ENCODE measurements at places on chromosomes 3 and 15. TPM values are rescaled to one million over a fixed set of nuclear protein-coding genes. Genes with fewer than 3 reads are reported as not detected.

The DUOXA2 gene
- 0.33 TPM for total RNA-seq

The GPR87 gene
- not detected for total RNA-seq

The SYNPR gene
- total RNA-seq: not detected

The CCDC13 gene
- total RNA-seq: 2.3 TPM

The ACKR4 gene
- total RNA-seq: 2.5 TPM

The CPNE4 gene
- not detected for total RNA-seq

The GRK7 gene
- total RNA-seq: 0.15 TPM

The TP63 gene
- 47.7 TPM for total RNA-seq

The SRPRB gene
- 35.1 TPM for total RNA-seq

The ZNF662 gene
- 8.2 TPM for total RNA-seq

DNA sequence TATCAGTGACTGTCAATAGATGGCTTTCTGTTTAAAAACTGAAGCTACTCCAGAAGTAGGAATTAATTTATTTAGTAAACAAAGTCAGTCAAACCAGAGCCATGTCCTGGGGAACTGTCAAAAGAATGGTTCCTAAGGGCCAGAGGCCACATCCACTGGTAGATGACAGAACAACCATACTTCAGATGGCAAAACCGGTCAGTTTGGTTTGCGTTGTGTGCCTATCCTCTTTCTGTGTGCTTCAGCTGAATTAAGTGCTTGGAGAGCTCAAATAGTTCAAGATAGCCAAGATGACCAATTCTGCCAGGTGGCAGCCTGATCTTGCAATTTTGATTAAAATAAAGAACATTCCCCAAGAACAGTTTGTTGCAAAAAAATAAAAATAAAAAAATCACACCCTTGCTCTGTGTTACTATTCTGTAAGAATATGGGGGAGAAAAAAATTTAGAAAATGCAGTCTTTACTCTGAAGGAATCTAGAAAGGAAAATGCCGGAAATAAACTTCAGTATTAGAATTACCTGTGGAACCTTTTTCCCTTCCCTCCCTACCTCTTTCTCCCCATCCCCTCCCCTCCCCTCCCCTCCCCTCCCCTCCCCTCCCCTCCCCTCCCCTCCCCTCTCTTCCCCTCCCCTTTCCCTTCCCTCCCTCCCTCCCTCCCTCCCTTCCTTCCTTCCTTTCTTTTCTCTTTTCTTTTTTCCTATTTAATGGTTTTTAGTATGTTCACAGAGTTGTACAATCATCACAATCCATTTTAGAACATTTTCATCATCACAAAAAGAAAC, 2.5 kb downstream of the MAP3K13 start:
- peak; percentile 57 for DNase-seq

DNA sequence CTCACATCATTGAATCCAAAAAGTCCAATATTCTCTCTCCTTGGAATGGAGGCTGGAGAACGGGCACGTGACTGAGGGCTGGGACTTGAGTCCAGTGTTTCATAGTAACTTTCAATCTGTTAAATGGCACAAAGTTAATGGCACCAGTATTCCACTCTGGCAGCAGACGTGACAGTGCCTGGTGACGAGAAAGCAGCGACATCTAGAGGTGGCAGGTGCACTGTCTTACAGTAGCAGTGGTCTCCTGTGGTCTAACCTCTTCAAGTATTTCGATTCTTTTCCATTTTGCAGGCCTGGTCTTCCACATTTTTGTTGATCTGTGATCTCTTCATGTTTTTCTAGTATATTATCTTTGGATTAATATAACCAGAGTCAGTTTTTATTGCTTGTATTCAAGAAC, 107.1 kb downstream of the OXSM start:
- DNase-seq: no peak

- no peak for DNase-seq
Observed at GRCh38 chr15:101170568-101171350, 81.1 kb downstream of the CHSY1 start.

GRCh38 chr3:148077965-148078364, 619.7 kb upstream of the AGTR1 start:
- DNase-seq: no peak

DNA sequence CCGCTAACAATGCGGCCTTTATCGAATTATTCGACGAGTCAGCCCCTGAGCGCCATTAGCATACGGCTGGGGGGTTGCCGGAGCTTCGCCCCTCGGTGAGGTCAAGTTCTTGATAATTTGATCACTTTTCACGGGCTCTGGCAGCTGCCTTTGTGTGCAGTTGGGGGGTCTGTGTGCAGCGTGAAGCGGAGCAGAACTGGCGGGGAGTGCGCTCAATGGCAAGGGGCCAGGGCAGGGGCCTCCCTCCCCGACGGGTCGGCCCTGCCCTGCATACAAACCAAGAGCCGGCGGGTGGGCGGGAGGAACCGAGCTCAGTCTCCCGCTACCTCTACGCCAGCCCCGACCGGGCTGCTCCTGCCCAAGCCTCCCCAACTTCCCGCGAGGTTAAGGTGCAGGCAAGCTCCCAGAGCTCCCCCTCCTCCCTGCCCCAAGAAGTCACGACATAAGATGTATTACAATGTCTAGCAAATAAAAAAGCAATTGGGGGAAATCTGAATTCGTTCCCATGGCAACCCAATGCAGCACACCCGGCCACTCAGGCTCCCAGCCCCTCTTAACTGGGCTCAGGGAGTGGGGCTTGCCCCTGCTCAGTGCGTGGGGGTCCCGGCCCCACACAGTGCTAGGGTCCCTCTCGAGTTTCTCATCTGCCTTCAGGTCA, 34.1 kb upstream of the POLG start:
- DNase-seq: no peak

DNA sequence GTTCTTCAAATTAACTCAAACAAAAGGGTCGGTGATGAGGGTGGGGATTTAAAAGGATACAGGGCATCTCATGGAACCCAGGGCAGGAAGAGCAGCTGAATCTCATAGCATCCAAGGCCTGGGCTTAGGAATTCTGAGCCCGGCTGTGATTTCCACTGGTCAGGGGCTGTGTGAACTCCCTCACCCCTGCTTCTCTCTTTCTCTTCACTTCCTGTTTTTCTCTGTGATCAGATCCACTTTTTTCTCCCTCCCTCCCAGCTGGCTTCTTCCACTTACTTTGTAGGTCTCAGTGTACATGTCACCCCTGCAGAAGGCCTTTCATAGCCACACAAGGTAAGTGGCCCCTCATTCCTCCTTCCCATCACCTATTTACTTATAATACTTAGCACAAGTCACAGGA, 68.2 kb upstream of the CORO2B start:
- no peak for DNase-seq

DNA sequence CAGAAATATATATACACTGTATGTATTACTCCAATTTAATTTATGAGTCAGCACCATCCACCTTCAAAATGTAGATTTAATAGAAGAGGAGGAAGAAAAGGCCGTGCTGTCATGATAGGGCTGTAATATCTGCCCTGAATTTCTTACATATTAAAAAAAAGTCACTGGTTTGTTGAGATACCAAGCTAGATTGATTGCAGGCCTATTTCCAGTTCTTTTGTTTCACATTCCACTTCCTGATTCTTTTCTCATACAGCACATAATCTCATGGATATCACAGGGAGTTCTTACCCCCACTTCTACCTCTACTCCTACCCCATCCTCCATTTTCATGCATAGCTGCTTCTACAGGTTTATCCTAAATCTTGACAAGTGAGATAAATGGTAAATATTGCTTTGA, 290.3 kb downstream of the ZBTB20 start:
- no peak for DNase-seq

DNA sequence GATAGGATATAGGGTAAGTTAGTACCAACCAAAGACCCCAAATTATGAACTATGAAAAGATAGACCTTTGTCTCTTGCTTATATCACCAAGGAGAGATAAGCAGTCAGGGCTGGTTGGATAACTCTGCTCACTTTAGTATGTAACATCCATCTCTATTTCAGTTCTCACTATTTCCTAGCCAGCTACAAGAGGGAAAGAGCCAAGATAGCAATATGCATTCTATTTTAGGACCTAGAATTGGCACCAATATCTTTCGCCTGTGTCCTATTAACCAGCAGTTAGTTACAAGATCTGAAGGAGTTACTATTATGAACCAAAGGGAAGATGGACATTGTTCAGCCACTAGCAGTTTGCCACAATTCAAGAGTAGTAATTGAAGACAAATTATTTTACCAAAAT, 457.5 kb downstream of the NSUN3 start:
- DNase-seq: no peak

GRCh38 chr3:175869404-175869803, 1010.3 kb downstream of the NAALADL2 start:
- no peak for DNase-seq

DNA sequence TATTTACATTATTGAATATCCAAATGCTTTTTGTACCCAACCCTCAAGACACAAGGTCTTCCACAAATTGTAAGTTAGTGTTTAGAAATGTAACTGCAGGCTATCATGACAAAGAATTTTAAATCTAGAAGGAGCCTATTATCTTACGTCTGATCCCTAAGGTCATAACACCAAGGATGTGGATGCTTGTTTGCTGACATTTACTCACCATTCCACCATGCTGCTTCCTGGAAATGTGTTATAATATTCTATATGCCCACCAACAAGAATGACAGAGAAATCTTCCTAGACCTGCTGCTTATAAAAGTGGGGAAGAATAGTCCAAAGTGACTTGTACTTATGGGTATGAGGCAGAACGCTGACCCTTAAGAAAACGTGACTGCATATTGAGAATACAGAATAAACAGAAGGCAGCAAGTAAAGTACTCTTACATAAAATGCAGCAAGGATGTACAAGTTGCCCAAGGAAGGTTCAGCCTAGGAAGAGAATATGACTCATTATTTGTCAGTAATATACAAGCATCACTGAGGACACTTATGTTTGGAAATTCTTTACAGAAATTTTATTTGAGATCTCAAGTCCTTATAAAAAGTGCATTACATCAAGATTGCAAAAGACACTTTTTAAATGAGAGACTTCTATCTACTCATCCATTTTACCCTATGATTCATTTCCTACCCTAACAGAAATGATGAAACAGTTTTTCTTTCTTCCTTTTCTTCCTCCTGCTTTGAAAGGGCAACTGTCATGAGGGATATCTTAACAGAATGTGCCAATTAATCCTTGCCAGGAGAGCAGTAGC, 59.6 kb downstream of the ESYT3 start:
- no peak for DNase-seq

GRCh38 chr3:169117264-169117663, 546.2 kb downstream of the MECOM start:
- no peak for DNase-seq

- no peak for DNase-seq
Observed at GRCh38 chr3:157240408-157240807, 80.5 kb upstream of the CCNL1 start.

DNA sequence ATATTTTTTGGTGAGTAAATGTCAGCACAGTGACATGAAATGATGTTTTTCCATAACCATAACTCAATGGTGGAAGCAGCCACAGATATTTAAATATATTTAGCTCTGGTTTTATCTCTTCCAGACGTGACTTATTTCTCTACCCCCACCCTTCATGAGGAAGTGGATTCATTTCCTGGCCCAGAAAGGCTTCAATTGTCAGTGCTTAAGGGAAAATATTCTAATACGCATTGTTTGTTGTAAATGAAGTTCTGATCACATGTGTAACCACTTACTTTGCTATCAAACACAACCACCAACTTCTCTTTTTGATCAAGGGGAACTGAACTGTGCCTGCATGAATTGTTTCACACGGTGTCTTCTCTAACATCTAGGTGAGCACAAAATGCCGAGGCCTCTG, 14.0 kb downstream of the CLDN16 start:
- no peak for DNase-seq

DNA sequence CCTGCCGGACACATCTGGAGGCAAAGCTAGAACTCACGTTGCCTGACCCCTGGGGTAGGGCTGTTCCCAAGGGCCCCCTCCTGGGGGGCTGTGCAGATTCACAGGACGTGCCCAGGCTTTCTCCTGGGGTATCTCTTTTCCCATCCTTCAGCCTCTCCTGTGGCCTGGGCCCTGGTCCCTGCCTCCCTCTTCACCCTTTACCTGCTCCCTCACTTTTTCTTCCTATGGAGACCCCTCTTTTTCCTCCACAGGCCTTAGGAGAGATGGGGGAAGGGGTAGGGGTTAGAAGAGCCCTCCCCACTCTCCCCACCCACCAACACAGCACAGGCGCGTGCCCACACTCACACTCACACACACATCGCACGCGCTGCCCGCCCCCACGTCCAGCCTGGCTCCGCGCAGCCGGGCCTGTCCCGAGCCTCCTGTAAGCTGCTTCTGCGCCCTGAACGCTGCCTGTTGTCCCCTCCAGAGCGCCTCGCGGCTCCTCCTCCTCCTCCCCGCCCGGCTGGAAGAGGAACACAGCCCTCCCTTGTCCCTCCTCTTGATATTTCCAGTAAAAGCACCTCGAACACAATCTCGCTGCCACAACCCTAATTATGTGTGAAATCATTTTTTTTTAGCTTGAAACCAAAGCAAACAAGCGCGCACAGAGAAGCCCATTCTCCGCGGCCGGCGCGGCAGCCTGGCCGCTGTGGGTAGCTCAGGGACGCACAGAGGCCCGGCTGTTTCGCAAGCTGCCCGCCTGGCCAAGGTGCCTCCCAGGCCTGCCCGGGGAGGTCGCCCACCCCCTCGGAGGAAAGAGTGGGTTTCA, 33.9 kb upstream of the ACAN start:
- no peak for DNase-seq

GRCh38 chr3:106088304-106088703, 219.5 kb upstream of the CBLB start:
- DNase-seq: no peak

GRCh38 chr3:116067326-116067725, 378.0 kb downstream of the LSAMP start:
- DNase-seq: no peak

GRCh38 chr3:17372362-17373210, 369.8 kb downstream of the TBC1D5 start:
- DNase-seq: no peak

DNA sequence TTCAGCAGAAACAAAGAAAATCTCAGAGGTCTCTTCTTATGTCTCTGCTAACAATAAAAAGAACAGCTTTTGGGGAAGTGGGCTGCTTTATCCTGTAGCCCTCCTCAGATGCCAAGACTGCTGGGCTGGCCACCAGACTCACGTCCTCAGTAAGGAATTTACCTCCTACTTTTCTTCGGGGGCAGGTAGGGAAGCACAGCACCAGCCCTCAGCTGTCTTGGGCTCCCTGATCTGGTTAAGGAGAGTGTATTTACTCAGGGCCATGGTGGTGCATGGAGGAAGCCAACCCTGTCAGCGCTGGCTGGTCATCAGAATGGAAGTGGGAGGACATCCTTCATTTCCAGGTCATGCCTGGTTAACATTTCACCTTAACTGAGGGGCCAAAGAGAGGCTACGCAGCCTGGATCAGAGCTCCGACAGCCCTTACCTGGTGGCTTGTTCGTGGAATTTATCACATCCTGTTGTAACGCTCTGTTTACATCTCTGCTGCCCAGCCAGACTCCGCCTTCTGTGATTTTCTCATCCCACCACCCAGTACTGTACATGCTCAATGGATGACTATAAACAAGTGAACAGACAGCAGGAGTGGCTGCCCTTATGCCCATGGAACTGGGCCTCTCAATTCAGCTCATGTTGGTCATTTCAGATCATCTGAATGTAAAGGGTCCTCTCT, 108.3 kb downstream of the IGF2BP2 start:
- no peak for DNase-seq

DNA sequence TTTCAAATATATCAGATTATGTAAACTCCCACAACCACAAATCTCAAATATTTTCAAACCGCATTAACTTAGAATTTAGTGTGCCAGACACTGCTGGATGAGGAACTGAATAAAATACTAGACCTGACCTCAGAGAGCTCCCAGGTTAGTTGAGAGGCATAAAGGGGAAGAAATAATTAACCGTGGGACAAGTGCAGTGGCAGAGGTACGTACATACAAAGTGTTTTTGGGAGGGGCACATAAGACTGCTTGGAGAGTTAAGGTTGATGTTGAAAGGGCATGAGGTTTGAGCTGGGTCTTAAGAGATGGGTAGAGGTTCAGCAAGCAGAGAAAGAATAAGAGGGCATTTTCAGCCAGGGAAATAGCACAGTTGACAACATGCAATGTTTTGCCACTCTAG, 17.2 kb downstream of the THUMPD3 start:
- no peak for DNase-seq

All from breast epithelium (tissue), 4 donors.